NCI-H345 (cell line): ENCODE measurements at places on chromosomes 5 and 9.
A peak's percentile ranks its signal among the peaks of the same experiment; 100 is the strongest.

DNA sequence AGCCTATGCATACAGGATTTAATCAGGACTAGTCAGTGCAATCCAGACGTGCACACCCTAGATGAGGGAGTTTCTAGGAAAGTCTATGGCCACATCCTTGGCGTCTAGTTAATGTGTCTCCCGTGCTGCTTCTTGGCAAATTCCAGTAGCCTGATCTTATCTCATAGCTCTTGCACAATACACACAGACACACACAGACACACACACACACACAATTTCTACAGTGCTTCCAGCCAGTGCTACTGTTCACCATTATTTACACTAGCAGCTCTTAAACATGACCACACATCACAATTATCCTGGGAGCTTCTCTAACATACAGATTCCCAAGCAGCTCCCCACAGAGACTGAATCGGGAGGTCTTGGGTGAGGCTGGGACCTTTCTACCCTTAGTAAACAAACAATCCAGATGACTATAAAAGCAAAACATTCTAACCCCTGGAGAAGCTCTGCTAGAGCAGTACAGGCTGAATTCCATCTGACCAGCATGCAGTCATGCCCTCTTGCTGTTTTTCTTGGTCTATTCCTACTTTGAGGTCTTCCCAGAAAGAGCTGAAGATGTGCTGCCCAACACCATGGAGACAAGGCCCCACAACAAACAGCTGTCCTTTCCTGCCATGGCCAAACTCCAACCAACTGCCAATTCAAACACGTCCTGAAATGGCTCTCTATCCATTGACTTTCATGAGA lies 236.6 kb downstream of the DEPDC1B start:
- DNase-seq = no peak

DNA sequence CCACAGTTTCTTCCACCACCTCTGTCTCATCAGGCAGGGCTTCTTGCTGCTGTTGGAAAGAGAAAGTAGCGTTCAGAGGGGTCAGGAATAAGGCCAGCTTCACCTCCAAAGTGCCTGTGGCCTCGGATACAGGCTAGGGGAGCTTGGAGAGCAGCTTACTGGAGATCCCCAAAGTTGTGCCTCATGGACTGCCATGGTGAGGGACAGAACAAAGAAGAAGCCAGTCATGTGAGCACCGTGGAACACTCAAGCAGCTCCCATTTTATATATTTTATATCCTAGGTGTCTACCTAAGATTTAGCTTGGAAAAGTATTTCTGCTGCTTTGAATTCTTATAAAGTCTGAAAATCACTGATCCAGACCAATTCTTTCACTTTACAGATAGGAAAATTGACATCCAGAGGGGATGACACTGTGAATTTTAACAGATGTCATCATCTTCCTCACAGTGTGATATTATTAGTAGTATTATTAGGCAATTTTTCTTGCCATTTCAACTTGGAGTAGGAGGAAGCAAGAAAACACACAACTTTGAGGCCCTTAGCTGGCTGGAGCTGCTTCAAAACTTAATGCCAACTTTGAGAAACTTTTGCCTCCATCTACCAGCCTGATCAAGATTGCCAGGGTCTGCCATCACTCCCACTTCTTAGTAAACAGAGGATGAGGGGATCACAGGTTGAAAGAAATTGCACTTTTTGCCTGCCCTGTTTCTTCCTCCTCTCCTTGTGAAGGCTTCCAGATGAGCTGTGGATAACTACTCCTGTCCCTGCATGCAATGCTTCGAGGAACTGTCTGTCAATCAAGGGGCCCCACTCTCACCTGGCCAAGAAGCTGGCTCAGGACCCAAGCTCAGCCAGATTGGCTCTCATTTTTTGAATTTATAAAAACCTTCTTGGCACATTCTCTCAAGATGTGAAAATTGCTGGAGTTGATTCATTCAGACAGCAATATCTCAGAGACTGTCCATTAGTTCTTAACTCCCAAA lies 11.8 kb downstream of the SPARC start:
- DNase-seq = no peak

- DNase-seq = no peak
Observed at GRCh38 chr9:112094948-112095681, 80.0 kb downstream of the SUSD1 start.

DNA sequence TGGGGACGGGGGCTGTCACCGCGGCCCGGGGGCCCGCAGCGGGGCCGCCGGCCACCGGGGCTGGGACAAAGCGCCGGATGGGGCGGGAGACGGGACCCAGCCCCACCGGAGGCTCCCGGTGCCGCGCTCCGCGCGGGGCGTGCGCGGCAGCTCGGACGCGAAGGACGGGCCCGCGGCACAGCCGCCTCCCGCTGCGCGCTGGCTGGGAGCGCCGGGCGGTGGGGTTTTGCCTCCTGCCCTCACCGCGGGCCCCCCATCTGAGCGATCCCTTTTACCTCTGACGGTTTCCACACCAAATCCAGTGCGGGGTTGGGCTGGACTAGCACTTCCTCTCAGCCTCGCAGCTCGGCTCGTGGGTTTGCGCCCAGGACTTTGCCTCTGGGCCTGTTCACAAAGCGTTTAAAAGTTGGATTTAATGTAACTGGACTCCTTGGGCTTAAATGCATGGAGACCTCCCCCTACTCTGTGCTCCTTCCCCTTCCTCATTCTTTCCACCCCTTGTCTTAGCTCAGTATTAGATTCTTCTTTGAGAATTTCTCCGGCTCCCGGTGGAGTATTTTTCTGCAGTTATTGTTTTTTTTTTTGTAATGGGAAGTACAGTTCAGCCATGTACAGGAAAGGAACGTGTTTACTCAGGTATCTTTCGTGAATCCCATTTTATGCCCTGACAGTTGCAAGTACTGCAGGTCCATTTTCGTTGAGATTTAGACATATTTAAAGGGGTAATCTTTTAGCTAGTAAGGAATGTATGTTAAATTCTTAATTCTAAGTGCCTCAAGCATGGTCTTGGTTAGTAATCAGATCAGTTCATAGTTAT lies 691 bp downstream of the FCHO2 start:
- DNase-seq = peak; percentile 28

GRCh38 chr5:142600611-142601358 lies 85.1 kb downstream of the FGF1 start:
- DNase-seq = peak; percentile 30

DNA sequence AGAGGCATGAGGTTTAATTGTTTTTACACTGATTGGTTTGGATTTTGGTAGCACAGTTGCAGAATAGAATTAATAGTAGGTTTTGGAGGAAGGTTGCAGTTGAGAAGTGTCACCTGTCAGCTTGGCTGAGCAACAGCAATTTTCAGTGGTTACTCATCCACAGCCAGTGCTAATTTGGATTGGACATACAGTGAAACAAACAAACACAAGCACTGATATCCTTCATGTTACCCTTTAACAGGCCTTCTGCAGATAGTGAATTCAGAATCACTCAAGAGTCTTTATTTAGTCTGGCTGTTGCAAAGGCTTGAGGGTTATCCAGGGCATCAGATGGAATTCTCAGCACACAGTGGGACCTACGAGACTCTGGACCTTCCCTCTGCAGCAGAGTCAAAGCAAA lies 31.8 kb upstream of the POU4F3 start:
- no peak for DNase-seq

DNA sequence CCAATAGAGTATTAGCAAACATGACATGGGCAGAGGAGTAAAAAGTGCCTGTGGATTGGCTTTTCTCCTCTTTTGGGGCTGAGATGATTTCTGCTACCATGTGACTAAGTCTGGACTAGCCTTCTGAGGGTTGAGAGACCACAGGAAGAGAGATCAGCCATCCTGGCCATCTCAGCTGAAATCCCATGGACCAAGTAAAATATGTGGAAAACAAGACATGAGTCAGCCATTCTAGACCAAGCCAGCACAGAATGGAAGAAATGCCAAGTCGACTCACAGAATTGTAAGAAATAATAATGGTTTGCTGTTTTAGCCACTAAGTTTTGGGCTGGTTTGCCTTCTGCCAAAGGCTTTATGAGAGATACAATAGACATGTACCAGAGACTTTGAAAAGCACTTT lies 377.8 kb downstream of the CHSY3 start:
- DNase-seq = no peak

DNA sequence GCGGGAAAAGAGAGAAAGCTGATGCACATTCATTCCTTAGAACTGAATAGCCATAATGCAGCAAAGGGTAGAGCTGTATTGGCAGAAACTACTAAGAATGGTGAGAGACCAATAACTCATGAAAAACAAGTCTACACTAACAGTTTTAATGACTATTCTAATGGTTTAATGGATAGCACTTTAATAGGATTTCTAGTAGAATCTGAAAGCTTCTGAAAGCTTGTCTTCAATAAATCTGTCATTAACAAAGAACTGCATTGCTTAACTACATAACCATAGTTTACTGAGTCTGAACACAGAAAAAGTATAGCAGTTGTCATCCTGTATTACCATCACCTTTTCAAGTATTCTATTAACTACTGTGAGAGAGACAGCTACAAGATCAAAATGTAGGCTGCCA lies 617.8 kb upstream of the DMAC1 start:
- no peak for DNase-seq

- DNase-seq = peak; percentile 22
Observed at GRCh38 chr9:109319626-109320241, 1.1 kb downstream of the EPB41L4B start.

- DNase-seq = peak; percentile 56
Observed at GRCh38 chr9:137611623-137612609, 6.4 kb downstream of the ARRDC1 start.

GRCh38 chr5:170425731-170426130 lies 36.6 kb upstream of the KCNMB1 start:
- DNase-seq = no peak

GRCh38 chr5:95810305-95811125 lies 12.0 kb downstream of the GLRX start:
- DNase-seq = no peak

GRCh38 chr9:120611690-120612068 lies 31.7 kb upstream of the CDK5RAP2 start:
- no peak for DNase-seq

DNA sequence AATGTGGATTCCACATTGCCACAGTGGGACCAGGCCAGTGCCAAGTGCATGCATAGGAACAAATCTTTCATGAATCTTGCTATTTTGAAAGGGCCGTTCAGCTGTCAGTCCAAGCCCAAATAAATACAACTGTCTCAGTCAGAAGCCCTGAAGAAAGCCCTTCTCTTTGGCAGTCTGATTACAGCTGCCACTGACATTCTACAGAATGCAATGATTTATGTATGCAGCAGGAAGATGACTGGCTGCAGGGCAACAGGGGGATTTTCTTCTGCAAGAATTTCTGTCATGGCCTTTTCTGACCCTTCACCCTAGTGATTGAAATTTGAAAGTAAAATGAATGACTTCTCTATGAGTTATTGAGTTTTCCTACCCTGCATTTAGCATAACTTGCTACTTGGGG lies 86.7 kb upstream of the FER start:
- no peak for DNase-seq

DNA sequence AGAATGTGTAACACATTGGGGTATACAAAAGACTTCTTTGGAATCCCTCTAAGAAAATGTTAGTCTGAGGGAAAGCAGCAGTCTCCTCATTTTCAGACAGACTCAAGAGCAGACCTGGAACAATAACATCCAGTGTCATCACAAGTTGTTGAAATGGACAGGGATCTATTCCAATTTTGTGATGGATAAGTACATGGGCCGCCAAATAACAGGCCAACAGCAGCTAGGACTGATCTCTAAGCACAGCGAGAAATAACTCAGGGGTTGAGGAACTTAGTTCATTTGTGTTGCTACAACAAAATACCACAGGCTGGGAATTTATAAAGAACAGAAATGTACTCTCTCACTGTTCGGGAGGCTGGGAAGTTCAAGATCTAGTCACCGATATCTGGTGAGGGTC lies 7.6 kb upstream of the ITGA2 start:
- no peak for DNase-seq

DNA sequence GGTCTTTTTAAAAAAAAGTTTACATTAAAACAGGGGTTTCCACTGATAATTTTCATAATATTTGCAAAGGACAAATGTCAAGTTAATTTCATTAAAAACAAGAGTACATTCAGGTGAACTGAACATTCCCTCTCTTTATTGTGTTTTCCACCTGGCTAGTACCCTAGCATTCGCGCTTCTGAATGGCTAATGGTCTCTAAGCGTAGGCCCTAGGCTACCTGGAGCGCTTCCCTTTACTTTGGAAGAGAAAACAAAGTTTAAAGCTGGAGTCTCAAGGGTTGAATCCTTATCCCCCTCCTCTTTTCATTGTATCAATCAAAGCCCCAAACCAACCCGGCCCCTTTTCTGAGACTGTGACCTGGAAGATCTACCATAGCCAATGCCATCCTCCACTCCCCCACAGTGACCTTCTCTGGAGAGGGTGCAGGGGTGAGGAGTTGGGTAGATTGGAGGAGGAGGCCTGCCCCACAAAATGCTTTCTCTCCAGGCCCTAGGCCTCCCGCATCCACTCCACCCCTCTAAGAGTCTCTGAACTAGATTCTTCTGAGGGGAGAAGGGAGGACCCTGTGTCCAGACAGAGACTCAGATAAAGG lies 73.3 kb upstream of the TBCA start:
- DNase-seq = no peak

- no peak for DNase-seq
Observed at GRCh38 chr9:134983074-134983473, 65.4 kb upstream of the FCN1 start.

DNA sequence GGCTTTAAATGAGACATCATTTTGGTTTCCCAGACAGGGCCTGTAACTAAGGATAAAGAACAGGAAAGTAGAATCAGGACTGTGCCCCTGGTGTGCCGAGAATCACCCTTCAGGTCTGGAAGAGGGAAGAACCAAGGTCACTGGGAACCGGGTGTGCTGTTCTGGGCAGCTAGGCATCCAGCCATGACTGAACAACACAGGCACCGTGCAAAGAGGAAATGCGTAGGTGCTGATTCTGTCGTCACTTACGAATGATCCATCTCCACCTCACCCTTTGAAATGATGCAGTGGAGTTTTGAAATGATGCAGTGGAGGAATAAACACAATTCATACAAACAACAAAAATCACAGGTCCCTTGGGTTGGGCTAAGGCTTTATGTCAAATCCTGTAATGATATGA lies 64.4 kb downstream of the MAP1B start:
- no peak for DNase-seq

DNA sequence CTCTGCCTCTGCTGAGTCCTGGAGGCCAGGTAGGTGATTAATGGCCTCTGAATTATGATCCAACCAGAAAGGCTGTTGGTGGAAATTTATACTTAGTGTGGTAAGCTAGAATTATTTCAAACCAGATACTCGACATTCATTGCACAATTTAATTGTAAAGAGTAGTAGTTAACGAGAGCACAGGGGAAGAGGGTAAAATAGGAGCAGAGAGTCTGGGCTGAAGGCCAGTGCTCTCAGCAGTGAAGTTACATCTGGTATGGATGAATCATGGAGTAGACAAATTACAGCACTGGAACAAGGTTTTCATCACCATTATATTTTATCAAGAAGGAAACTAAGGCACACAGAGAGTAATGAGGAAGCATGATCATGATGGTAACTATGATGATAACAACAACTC lies 92.5 kb downstream of the TLR4 start:
- DNase-seq = no peak

DNA sequence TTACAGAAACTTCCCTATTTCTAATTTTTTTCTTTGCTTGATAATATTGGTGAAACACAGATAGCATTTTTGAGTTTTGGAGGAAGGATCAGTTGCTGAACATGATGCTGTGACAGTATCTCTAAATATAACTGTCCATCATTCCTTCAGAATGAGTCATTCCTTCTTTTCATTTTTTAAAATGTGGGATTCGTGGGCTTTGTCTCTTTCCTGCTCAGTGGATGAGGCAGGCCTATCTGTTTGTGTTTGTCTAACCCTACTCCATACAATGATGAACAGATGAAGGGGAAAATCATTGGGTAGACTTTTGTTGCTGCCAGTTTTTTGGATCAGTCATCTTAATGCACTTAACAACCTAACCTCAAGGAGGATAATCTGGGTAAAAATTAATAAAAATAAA lies 15.7 kb upstream of the OR13C8 start:
- no peak for DNase-seq

GRCh38 chr5:143233031-143233430 lies 170.5 kb downstream of the NR3C1 start:
- DNase-seq = no peak
